Fibroblast of villous mesenchyme (primary cell): ENCODE measurements at places on chromosomes 6 and 20.

GRCh38 chr6:7546896-7547295 is 5.4 kb downstream of the DSP start:
- no peak for DNase-seq

GRCh38 chr6:137806914-137807682 is 60.0 kb upstream of the TNFAIP3 start:
- DNase-seq, result no peak

DNA sequence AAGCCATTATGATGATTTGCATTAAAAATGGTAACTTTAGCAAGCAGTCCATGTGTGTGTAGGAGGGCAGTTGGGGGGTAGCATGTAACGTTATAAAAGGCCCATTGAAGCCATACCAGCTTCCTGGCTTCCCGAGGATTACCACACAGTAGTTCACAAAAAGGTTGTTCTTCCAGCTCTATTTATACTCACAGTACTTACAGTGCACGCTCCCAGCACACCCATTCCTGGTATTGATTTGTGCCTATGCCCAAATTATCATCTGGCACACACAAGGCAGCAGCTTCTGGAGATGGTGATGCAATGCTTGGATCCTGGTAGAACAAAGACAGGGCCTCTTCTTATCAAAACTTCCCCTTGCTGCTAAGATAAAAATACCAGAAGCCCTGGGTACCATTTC is 436.8 kb downstream of the HAO1 start:
- no peak for DNase-seq

- DNase-seq, result no peak
Observed at GRCh38 chr6:132961122-132961521, 146.8 kb downstream of the RPS12 start.

DNA sequence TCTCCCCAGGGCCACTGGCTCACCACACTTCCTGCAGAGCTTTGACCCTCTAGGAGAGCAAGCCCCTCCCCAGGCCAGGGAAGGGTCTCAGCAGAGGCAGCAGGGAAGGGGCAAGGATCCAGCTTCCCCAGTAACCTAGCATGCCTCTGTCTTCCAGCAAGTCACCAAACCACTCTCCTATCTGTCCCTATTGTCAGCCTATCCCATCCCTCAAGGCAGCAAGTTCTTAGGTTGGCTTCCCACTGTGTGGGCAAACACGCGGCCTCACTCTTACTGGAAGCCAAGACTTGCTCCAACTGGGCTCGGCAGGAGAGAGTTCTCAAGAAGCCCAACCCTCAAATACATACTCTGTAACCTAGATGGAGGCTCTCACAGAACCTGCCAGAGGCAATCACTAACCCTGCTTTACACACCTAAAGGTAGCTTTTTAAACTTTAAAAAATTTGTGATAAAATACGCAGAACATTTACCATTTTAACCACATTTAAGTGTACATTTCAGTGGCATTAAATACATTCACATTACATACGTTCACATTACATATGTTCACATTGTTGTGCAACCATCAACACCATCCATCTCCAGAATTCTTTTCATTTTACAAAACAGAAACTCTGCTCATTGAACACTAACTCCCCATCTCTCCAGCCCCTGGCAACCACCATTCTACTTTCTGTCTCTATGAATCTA is 58.5 kb downstream of the MRPL14 start:
- DNase-seq, result no peak

GRCh38 chr6:99348288-99349170 is 945 bp downstream of the FAXC start:
- DNase-seq, result no peak

- DNase-seq, result no peak
Observed at GRCh38 chr6:3086282-3086946, 18.1 kb downstream of the RIPK1 start.

- DNase-seq, result peak; percentile 44
Observed at GRCh38 chr6:109187399-109188114, 92.2 kb downstream of the CEP57L1 start.

DNA sequence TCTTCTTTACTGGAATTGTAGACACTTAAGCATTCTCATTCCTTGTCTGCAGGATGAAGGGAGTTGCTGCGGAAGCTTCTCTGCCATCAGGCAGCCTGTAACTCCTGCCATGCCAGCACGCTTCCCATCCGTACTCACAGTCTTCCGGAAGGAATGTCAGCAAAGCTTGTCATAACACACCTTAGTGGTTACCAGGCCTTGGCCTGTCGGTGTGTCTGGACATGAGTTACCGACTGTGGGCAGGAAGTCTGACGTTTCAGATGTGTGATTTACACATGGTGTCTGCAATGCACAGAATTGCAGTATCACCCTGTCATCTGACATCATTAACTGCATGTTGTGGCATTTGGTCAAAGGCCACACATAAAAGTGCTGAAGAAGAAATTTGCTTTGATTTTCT is 102.2 kb downstream of the SLC24A3 start:
- DNase-seq, result no peak
